Activated naive CD8-positive, alpha-beta T cell treated with anti-CD3 and anti-CD28 coated beads, Interleukin-2, amount 10 ng/mL, durations not matched to agents 7 days and 5 days (primary cell): ENCODE measurements at places on chromosomes 2 and 18. TPM values are rescaled to one million over a fixed set of nuclear protein-coding genes. Genes with fewer than 3 reads are reported as not detected.

GRCh38 chr18:34283506-34283905 lies 58.8 kb upstream of the NOL4 start:
- DNase-seq: no peak

Gene ZC3H8
- total RNA-seq: 15.7 TPM

GRCh38 chr18:57837917-57838548 lies 34.9 kb upstream of the ATP8B1 start:
- DNase-seq: no peak

- DNase-seq: no peak
These were observed 306.7 kb downstream of the RDH14 start for GRCh38 chr2:18253686-18254197.
